H7 (cell line): ENCODE measurements at places on chromosomes 5 and 9. TPM values are rescaled to one million over a fixed set of nuclear protein-coding genes. Genes with fewer than 3 reads are reported as not detected.
A peak's percentile ranks its signal among the peaks of the same experiment; 100 is the strongest.

The UGT3A2 gene
- total RNA-seq, result 4.7 and 6.5 TPM in 2 replicates

The C9 gene
- not detected in 2 replicates for total RNA-seq

DNA sequence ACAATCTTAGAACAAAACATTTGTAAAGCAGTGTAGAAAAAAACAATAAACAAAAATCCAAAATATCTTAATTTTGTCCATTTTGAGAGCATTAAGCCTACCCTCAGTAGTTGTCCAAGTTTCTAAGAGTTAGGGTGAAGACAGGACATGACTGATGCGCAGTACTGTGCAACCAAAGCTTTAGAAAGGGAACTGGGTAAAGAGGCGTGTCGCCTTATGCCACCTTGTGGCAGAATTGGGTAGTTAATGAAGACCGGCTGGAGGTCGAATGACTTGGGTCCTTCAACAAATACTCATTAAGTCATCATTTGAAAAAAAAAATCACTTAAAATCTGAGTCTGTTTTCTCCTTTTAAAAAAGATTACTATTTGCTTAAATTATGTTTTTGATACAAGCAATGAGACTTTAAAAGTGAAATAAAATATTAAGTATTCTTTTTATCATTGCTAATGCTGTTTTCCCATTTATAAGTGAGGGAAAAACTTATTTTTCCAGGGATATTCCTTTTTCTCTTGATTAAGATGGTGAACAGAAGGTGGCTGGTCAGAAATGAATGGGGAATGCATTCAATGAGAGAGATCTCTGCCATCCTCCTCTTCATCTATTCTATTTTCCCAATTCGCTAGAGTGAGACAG, 3.5 kb upstream of the RNF20 start:
- DNase-seq, result peak; percentile 57

The ANKRD34B gene
- total RNA-seq, result 0.03 TPM in 1 of 2 replicates, not detected in the other

The RARS1 gene
- total RNA-seq, result 104 and 122 TPM in 2 replicates

The GABBR2 gene
- 0.52 and 0.66 TPM in 2 replicates for total RNA-seq

DNA sequence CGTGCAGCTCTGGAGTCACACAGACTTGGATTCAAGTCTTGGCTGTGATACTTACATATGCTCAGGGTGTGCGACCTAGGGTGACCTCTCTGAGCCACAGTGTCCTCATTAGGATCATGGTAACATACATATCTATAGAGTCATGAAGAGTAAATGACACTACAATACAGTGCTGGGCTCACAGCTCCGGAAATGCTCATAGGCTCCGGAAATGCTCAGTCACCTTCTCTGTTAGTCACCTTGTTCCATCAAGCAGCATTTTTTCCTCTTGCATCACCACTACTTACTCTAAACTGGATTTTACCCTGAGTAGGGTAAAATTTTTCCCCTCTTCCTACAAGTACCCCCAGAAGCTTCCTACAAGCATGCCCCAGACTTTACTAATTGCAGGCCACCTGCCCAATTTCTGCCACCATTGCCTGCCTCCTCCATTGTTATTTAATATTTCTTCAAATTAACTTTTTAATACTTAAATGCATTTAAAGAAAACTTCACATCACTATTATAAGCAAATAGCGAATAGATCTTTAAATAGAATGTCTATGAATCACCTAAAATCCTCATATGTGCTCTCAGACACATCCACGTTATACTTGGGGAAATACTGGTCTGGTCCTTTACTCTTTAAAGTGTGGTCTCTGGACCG, 147.6 kb upstream of the SPRY4 start:
- DNase-seq, result no peak

DNA sequence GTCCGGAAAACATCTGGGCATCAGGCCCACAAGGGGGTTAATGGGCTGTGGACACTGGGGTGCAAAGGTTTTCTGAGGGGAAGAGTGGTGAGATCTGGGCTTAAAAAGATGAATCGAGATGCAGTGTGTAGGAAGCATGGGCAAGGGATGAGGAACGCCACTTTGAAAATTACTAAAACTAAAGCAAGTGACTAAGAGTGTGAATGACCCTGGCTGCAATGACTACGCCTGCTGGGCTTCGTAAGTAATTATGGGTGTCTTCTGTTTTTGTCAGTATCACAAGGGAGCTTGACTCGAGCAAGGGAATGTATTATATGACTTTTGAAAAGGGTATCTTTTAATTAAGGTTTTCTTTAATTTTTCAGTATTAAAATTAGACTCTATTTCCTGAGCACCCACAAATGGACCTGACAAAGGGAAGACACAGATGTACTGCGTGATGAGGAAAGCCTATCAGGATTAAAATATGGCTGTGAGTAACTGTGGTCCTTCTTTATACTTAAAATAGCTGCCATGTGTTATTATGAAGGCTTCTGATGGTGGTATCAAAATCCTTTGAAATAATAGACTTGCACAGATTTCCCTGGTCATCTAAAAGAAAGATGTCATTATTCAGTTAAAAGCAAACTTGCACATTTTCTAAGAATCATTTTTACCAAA, 4.2 kb downstream of the CTXN3 start:
- DNase-seq, result no peak

DNA sequence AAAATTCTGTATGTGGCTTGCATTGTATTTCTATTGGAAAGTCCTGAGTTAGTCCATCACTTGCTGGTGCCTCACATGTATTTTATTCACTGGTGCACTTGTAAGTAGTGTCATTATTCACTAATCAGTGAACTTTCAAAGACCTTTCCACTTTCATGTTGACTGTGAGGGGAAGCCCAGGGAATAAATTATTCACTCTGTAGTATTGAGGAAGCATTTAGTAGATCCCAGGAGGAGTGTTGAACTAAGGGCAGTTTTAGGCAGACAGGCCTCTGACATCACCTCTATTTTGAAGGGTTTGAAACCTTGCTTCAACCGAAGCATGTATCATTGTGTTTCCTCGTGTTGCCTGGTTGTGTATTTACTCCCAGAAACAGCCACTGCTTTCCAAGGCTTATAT, 705.4 kb upstream of the RIOK2 start:
- no peak for DNase-seq

DNA sequence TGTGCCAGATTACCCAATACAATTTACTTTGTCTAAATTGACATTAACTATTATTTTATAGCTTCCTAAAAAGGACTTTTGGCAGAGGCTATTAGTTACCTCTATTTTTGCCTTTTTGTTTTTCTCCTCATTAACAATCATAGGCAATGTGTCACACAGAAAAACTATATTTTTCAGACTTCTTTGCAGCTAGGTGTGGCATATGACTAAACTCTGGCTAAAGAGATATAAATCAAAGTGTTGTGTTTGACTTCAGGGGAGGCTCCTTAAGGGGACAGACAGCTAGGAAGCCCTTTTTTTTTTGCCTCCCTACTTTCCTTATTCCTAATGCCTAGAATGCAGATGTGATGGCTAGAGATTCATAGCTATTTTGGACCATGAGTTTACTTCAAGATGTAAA, 19.7 kb upstream of the GCNT4 start:
- DNase-seq, result no peak

DNA sequence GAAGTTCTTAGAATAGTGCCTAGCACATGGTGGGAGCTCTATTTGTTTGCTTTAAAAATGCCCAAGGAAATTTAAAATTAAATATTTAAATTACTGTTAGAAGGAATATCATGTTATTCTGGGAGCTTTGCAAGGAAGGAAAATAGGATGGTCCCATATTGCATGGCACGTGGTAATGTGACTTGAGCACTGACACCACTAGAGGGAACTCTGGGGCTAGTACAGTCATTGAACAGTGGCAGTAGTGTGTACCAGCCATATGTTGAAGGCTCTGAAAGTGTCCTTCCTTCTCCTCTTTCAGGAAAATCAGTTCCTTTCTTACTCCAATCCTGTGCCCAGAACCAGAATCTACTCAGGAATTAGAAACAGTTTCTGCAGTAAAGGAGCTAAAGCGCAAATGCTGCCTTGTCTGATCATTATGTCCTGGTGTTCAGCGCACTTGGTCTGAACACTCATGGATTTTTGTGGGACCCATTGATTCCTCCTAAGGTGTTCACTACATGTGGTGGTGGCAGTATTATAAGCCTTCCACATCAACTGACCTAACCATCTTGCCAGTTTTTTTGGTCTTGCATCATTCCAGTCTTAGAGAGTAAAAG, 54.1 kb downstream of the GDA start:
- peak; percentile 63 for DNase-seq

GRCh38 chr5:173882632-173883031, 5.5 kb upstream of the CPEB4 start:
- DNase-seq, result no peak

The VCAN gene
- total RNA-seq, result 85.8 and 119 TPM in 2 replicates

DNA sequence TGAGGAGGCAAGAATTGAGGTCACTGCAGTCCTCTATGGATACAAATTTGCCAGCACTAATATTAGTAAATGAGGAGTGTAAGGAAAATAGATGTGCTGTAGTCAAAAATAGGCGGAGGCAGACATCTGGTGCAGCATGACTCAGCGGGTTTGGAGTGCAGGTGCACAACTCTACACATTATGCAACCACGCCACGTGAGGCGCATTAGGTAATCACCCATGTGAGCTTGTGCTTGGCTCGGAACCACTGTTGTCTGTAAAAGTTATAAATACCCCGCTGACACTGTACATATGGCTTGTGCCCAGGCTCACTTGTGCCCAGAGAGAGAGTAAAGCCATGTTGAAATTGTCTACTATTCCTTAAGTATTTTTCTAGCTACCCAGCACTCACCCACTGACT, 623.5 kb upstream of the NUDT12 start:
- no peak for DNase-seq

GRCh38 chr5:95743877-95744276, 12.7 kb downstream of the RHOBTB3 start:
- DNase-seq, result no peak

DNA sequence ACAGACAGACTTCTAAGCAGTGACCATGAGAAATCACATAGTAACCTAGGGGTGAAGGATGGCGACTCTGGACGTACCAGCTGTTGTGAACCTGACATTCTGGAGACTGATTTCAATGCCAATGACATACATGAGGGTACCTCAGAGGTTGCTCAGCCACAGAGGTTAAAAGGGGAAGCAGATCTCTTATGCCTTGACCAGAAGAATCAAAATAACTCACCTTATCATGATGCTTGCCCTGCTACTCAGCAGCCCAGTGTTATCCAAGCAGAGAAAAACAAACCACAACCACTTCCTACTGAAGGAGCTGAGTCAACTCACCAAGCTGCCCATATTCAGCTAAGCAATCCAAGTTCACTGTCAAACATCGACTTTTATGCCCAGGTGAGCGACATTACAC, 38.0 kb upstream of the CCDC152 start:
- DNase-seq, result no peak

DNA sequence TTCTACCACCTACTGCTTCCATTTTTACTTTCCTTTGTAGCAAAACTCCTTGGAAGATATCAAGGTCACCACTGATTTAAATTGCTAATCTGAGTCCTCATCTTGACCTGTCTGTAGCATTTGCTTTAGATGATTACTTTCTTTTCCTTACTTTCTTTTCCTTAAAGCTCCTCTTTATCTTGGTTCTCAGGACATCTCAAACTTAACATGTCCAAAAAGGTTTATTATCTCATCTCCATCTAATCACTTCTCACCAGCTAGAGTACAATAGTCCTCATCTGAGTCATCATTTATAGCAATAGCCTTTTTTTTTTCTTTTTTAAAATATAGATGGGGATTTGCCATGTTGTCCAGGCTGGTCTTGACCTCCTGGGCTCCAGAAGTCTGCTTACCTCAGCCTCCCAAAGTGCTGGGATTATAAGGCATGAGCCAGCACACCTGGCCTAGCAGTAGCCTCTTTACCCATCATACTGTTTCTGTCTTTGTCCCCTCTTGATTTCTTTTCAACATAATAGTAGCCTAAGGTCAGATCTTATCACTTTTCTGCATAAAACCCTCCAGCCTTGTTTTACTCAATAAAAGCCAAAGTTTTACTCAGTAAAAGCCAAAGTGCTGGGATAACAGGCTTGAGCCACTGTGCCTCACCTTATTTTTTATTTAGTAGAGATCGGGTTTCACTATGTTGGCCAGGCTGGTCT, 32.9 kb upstream of the GPR21 start:
- no peak for DNase-seq

DNA sequence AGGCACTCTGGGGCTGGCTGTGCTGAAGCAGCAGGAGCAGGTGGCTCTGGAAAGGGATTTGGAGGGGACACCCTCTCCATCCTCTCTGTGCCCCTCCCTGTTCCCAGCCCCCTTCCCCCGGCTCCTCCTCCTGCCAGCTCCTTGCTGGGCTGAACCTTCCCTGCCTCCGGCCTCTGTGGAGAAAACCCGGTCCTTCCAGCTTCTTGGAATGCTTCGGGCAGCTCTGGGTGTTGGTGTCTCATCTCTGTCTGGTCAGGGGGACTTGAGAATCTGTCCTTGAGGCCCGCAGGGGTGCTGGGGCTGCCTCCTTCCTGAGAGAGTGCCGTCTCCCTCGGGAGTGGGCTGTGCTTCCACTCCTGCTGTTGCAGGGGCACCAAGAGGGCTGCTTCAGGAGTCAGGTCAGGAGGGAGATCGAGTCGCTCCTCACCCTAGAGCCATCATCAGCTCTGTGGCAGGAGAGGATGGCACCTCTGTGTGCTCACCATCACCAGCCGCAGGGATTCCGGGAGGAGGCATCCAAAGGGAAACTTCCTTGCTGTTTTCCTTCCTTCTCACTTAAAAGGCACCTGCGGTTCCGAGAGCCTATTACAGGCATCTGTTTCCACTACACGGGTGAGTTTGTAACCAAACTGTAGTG, 30.6 kb downstream of the NDUFS6 start:
- peak; percentile 80 for DNase-seq

- DNase-seq, result no peak
These were observed 160.6 kb upstream of the GNA14 start for GRCh38 chr9:77808751-77809081.

GRCh38 chr9:72292256-72292682, 72.7 kb downstream of the ZFAND5 start:
- no peak for DNase-seq

The YTHDC2 gene
- 10.2 and 12.9 TPM in 2 replicates for total RNA-seq

The SMAD5 gene
- 38.4 and 45.2 TPM in 2 replicates for total RNA-seq

The MEIKIN gene
- total RNA-seq, result not detected in 2 replicates

The SLC34A3 gene
- total RNA-seq, result 0.03 TPM in 1 of 2 replicates, not detected in the other

- no peak for DNase-seq
These were observed 10.2 kb upstream of the SFXN1 start for GRCh38 chr5:175467983-175468690.

The WDR38 gene
- total RNA-seq, result not detected in 2 replicates

DNA sequence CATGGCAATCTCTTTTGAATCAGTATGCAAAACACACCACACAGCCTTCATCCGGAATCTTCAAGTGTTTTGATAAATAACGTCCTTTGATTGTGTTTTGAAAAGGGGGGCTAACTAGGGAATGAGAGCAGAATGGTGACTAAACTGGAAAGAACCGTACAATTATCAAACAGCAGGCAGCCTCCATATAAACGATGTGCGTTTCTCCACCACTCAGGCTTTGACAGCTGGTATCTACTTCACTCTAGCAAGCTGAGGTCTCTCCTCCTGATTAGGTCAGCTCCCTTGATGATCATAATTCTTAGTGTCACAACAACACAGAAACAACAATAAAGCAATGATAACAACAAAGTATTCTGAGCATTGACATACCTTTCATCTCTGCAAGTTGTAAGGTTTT, 465.9 kb downstream of the TUSC1 start:
- DNase-seq, result no peak

The SAXO1 gene
- total RNA-seq, result 0.21 and 0.48 TPM in 2 replicates

GRCh38 chr9:136488247-136489214, 5.7 kb upstream of the SEC16A start:
- DNase-seq, result peak; percentile 91

GRCh38 chr9:33697171-33697570, 98.2 kb upstream of the PRSS3 start:
- DNase-seq, result no peak

The PCDHB13 gene
- total RNA-seq, result 0.03 TPM in 1 of 2 replicates, not detected in the other

The DPH7 gene
- 41.8 and 49.1 TPM in 2 replicates for total RNA-seq
